ENCODE measurements at places on chromosomes 6 and 20.

- DNase-seq = no peak
Observed at GRCh38 chr20:17854307-17854903, 114.2 kb downstream of the SNX5 start.

DNA sequence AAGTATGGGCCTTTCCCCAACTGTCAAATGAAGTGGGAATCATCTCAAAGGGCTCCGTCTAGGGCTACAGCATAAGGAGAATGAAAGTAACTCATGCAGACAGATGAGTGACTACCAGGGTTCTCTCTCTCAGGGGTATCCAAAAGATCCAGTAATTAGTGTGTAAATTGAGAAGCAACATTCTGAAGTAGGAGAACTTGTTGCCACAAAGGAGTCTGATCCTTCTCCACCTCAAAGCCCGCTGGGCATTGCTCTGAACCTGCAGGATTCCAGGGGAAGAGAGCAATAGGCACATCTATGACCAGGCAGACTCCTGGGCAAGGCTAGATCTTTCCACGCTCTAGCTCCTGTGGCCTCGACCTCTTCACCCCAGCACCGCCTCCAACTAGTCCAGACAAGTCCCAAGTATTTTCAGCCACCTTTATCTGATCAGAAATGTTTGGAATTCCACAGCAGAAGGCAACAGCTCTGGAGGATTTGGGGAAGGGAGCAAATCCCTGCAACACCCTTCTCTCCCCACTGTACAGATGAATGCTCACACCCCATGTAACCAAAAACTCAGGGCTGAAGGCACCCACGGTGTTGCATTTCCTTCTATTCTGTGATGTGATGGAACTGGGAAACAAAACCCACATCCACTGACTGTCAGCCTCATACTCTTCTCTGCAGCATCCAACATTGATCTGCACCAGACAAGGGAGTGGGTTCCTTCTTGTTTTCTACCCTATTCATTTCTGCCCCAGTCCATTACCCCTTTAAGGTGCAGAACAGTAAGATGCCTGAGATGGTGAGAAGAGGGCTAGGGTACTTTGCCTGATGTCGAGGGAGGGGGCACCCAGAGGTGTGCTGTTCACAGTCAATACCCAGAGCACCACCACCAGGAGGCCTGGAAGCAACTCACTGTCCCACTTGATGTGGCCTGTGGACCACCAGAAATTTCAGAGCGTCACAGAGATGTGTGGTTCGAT lies 41.0 kb downstream of the COX4I2 start:
- no peak for DNase-seq

DNA sequence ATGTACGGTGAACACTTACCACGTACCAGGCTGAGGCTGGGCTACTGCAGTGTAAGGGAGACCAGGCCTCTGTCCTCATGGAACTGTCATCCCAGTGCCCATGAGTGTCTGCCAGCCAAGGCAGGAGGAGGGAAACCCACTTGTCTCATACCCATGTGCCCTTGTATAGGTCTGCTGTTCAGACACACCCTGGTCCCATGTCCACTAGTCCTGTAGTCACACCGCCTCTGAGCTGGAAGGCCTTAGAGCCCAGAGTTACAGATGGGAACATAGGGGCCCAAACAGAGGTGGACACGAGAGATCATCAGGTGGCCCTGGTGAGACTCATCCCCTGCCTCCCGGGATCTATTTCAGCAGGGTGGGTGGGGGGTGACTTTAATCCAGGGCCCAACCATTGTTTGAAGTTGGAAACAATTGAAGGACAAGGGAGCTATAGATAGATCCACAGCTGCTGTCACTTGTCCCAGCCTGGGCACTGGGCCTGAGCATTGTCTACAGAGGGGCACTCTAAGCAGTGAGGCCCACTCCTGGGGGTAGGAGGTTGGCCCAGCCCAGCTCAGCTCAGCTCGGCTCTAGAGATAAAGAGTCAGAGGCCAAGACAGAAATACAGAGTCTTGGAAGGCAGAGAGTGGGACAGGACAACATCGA lies 14.6 kb downstream of the MYH7B start:
- no peak for DNase-seq

DNA sequence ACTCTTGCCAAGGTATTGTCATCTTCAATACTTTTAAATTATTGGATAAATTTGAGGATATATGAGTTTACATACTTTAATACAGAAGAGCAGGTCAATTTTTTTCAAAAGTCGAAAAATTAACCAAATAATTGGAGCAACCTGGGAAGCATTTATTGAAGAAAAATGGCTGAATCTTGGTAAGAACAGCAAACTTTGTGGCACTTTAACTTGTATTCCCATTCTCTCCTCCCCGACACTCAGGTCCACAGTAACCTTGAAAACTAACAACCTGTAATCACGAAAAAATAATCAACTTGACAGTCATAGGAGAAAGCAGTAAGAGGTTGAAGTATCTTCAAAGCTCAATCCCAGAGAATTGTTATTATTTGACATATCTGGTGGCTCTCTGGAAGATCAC lies 55.6 kb downstream of the THEMIS start:
- no peak for DNase-seq

GRCh38 chr6:159809149-159809548 lies 9.1 kb downstream of the PNLDC1 start:
- DNase-seq = no peak

GRCh38 chr6:89311530-89311852 lies 3.6 kb downstream of the GABRR2 start:
- no peak for DNase-seq
